ENCODE measurements at places on chromosomes 2 and 18.

DNA sequence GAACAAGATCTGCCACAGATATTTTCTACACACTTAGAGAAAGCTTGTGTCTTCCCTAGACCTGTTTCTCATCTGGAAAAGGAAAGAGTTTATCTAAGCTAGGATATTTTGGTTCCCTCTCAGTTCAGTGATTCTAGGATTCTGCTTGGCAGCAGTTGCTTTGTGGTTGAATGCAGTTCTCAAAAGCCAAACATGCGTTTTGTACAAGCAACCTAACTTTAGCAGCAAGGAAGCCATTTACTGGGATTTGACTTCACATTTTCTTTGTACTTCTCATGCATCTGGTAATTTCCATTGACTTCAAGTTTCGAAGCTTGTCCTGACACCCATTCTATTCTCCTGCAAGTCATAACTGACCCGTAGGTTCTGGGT, 33.3 kb downstream of the VSNL1 start:
- DNase-seq: no peak

- no peak for DNase-seq
These were observed 115.4 kb upstream of the STK17B start for GRCh38 chr2:196286821-196287220.

GRCh38 chr2:213691351-213691750, 407.1 kb downstream of the SPAG16 start:
- DNase-seq: no peak

- no peak for DNase-seq
These were observed 44.4 kb downstream of the TRIB2 start for GRCh38 chr2:12761104-12761503.

DNA sequence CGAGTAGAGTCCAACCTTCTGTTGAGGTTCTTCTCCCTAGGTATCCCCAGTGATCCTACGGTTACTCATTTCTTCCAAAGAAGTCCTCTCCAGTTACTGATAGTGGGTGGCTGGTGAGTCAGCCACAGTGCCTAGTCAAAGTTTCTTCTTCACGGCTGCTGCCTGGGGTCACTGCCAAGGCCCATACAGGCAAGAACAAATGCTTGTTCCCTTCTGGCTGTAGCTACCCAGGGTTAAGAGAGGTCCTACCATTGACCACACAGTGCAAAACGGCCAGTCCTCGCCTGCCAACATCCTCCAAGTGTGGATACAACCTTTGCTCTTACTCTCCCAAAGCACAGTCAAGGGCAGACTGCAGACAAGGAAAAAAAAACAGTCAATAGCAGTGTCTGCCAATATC, 2.9 kb upstream of the PTPN4 start:
- DNase-seq: no peak

DNA sequence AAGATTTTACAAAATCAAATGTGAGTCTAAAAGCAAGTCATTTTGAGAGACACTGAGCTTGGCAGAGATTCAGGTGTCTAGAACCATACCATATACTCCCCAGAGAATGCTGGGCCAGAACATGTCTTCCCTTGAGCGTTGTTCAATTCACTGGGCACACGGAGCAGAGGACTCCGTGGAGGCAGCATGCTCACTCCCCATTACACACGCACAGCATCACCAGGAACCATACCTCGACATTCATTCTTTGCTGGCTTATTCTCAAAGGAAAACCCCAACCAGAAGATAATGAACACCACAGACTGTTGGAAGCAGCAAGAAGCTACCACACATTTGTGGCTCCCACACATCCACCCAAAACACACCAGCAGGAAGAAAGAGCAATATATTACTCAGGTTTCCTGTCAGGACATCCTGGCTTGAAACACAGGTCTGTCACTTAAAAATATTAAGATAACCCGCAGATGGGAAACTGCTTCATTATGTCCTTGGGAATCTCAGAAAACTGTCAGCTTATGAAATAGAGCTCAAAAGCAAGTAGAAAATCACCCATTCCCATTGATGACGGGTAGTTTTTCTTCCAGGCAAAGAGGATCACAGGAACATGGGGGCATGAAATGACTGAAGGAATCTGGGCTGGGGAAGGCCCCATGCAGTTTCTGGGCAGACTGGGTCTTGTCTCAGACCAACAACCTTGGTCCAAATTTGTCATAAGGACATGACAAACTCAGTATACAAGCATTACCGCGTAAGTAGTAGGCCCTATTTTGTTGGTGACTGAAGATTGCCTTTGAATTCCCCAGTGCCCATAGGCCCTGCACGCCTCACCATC, 46.4 kb downstream of the PCBP1 start:
- no peak for DNase-seq

DNA sequence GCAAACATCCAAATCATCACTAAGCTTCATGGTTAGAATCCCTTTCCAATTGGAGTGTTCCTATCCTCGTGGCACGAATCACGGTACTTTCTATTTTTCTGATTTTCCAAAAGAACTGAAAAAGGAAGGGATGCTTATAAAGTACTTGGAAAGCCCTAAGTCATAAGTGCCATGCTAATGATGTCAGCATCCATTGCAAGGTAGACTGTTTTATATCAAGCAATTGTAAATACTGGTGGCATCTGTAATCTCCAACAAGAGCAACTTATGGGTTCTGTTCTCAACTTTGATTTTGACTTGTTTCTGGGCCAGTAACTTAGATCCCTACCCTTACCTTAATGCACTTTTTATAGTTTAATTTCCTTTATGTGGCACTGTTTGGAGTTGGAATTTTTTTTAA, 619.5 kb downstream of the BCL11A start:
- no peak for DNase-seq

DNA sequence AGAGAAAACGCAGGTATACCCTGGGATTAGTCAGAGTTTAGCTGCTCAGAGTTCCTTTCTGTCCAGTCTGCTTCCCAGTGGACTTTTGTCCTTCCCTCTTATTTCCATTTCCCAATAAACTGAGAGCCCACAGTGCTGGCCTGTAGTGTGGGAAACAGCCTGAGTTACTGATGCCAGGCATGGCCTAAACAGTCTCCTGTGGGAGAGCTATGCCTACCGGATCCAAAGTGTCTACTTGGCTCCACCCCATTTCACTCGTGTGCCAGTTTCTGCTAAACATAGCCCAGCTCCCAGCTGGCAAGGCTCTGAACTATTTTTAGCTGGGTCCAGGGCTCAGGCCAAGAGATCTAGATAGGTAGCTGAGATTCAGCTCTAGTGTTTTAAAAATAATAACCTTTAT, 15.6 kb upstream of the PPP1CB start:
- DNase-seq: no peak

DNA sequence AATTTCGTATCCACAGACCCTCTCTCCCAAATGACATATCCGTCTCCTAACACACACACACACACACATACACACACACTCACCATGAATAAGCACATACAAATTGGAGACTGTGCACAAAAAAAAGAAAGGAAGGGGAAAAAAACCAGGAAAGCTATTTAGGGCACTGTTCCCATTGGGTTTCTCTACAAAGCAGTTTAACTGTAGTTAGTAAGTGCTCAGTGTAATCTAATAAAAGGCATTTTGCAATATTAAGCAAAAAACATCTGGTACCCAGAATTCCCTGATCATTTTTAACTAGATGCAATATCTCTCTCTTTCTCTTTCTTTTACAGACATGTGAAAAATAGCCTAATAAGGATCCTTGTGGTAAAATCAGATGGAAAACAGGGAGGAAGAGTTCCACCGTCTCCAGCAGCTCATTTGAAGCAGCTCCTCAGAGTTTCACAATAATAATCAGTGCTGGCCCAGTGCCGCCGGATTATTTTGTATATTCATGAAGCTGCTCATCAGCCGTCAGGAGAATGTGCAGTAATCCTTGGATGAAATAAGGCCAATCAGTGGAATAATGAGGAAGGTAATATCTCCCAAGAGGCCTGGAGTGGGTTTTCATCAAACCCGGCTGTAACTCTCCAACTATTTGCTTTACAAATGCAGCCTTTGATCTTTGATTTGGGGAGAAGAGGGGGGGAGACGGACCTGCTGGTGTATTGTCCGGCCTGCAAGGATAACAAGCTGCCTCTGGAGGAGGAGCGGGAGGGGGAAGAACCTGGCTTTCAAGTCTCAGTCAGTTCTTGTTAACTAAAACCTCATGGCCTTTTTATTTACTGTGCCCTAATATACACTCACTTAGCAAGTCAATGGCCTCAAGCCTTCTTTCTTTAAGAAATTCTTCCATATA, 227.6 kb upstream of the SMIM21 start:
- no peak for DNase-seq

DNA sequence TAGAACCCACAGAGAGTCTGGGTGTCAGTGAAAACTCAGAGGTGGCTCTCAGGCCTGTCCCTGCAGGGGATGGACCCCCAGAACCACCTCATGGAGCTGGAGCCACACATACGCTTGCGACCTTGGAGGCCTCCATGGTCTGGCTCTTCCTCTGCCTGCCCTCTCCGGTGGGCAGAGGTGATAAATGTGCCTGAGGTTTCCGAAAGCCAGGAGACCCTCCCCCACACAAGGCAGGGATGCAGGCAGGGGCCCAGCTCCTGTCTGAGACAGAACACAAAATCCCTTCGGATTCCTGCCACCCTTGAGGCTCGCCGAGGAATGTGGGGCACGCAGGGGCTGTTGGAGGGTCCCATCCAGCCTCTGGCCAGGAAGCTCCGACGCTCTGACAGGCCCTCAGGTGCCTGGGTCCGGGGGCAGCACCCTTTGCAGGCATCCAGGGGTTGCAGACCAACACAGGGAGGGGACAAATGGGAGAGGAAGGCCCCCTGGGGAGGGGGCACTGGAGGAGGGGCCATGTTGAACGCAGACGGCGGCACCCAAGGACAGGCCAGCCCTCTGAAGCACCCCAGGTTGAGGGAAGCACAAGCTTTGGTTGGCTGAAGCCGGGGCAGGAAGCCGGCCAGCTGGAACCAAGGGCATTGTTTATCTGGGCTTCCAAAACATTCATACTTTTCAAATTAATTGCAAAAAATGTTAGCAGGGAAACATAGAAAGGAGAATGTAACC, 4.1 kb upstream of the SNED1 start:
- DNase-seq: no peak

DNA sequence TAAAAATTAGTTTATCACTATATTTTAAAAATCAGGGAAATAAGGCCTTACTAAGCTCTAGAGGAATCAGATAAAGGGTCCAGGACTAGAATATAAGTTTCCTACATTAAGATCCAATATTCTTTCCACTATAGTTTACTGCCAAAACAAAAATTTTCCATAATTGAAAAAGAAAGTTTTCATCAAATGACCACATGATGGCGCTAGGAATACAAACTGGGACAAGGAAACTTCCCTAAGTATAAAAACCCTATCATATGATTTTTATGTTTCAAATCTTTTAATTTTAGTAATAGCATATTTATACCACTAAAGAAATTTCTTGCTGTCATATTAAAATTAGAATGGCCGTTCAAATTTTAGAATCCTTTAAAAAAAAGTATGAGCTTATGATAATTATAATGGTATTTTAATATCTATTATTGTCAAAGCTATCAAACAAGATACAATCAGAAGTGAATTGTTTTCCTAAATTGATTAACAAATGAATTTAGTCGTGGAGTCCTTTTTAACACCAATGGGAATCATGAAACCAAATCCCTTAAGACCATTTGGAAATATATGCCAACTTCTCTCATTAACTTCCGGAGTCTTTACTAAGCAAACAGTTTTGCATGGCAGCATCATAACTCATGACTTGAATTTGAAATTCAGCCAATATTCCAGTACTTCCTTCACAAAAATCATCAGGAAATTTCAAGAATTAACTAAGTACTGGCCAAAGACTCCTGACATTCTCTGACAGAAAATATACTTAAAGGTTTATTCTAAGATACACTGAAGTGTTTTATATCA, 70.3 kb downstream of the SCN1A start:
- peak; percentile 4 for DNase-seq

DNA sequence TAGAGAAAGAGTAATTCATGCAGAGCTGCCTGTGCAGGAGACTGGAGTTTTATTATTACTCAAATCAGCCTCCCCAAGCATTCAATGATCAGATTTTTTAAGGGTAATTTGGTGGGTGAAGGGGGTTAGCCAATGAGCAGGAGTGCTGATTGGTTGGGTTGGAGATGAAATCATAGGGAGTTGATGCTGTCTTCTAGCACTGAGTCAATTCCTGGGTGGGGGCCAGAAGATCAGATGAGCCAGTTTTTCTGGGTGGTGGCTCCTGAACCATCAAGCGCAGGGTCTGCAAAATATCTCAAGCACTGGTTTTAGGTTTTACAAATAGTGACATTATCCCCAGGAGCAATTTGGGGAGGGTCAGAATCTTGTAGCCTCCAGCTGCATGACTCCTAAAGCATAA, 312.8 kb upstream of the THSD7B start:
- DNase-seq: no peak

- peak; percentile 57 for DNase-seq
These were observed 1.5 kb downstream of the RND3 start for GRCh38 chr2:150485871-150486538.

DNA sequence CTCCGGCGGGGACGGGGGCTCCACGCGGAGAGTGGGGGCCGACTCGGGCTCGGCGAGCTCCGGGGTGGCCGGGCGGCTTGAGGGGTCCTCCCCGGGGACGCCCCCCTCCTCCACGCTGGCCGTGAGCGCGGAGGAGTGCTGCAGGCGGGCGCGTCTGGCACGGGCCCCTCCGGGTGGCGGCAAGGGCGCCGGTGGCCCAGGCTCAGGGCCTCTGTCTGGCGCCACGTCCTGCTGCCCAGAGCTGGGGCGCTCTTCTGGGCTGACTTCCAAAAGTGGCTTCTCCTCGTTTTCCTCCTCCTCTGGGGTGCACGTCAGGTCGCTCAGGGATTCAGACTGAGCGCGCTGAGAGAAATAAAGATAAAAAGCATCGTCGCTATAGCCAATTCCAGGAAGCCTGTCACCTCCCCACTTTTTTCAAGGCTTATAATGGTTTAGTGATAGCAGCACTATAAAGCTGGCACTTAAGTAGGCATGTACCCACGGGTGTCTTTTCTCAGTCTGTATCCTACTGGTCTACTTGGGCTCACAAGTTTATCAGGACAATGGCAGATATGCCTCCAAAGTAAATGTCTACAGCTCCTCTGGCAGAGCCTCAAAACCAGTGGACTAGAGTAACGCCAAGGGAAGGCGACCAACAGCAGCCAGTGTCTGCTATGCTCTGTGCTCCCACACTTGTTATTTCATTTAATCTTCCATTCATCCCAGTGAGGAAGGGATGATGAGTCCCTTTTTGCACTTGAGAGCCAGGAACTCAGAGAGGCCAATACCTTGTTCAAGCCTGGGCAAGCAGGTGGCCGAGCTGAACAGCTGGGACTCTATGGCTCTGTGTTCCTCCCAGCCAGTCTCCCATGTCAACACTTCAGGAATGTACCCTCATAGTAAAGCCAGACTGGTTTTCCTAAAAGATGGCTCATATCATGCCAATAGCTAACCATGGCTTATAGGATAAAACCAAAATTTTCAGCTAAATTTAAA, 92.6 kb upstream of the MGAT4A start:
- no peak for DNase-seq

GRCh38 chr2:239697399-239698164, 296.8 kb upstream of the HDAC4 start:
- DNase-seq: no peak

GRCh38 chr2:197810016-197810415, 5.6 kb downstream of the PLCL1 start:
- no peak for DNase-seq

GRCh38 chr2:88563129-88563528, 64.1 kb downstream of the EIF2AK3 start:
- DNase-seq: no peak

- no peak for DNase-seq
These were observed 94.1 kb upstream of the MC4R start for GRCh38 chr18:60466677-60467076.

All from HuH-7 (cell line).